ENCODE measurements at places on chromosomes 6 and 20.

DNA sequence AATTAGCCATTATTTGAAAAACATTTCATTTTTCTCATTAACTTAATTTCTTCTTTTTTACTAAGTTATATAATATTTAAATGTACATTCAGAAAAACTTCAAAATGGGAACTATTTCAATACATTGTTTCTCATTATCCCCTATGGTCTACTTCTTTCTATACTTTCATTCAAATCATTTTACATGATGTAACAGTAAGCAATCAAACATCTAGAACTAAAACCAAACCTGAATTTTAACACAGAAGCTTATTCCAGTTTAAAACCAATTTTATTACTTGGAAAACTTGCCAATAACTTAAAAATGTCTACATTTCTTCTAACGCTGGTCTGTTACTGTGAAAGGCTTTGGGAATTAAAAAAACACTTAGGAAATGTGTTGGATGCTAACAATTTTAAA lies 4.6 kb upstream of the PRR18 start:
- DNase-seq: no peak

GRCh38 chr6:30322527-30323501 lies 3.9 kb upstream of the TRIM39 start:
- DNase-seq: no peak

DNA sequence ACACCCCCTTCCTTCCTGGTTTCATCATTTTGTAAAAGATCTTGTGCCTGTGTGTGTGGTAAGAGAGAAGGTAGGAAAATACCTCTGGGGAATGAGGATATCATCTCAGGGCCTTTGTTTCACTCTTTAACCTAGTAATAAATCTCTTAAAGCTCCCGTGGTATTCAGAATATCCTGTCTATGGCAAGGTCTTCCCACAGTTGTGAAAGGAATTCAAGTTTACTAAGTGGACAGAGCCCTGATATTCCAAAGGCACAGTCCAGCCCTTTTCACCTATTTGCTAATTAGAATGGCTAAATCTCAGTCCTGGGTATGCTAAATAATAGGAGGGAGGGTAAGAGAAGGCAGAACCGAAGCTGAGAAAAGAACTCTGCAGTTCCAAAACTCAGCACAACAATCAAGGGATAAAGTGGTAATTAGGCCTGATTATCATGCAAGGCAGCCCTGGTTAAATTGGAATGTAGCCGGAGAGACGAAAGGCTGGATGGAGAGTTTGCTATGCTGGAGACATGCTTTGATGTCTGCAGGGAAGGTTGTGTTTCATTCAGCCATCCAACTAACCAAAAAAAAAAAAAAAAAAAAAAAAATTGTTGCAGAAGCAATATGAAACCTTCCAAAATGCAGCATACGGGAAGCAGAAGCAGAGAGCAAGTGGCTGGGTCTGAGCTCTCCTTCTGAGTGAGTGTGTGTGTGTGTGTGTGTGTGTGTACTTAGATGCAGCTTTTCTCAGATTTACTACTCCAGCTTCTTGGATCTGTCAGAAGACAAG lies 28.5 kb upstream of the PIM1 start:
- DNase-seq: no peak

- peak; percentile 75 for DNase-seq
These were observed 469.5 kb upstream of the NRSN1 start for GRCh38 chr6:23656255-23657194.

DNA sequence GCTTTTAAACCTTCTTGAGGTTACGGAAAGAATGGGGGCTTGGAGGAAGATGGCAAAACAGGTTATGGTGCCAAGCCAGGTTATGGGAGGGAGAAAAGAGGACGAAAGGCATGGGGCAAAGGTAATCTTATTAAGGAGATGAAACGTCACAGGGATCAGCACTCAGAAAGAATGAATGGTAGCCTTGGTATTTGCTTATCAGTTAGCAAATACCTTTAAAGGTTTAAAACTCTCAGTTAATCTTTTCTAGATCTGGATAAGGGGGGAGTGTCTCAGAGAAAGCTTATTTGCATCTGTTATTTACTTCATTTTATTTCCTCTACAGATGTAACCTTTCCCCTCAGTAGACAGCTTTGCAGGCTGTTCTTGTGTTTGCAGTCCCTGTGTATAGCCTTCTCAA lies 55.5 kb upstream of the EEF1E1 start:
- DNase-seq: no peak

DNA sequence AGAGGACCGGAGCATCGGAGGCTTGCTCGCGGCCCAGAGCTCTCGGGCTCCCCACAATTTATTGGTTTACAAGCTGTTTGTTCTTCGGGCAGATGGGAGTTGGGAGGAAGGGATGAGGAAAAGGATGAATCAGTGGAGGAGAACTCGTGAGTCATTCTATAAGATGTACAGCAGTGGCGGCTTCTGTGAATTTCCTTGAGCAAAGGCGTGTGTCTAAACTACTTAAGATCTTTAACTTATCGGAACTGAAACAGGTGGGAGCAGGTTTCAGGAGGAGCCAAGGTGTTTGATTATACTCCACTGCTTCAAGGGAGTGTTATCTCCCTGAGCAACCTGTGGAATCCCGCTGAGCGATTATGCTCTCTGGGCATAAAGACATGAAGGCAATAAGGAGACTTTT lies 50.5 kb upstream of the IBTK start:
- DNase-seq: no peak

GRCh38 chr6:318243-318890 lies 26.1 kb downstream of the DUSP22 start:
- DNase-seq: no peak

DNA sequence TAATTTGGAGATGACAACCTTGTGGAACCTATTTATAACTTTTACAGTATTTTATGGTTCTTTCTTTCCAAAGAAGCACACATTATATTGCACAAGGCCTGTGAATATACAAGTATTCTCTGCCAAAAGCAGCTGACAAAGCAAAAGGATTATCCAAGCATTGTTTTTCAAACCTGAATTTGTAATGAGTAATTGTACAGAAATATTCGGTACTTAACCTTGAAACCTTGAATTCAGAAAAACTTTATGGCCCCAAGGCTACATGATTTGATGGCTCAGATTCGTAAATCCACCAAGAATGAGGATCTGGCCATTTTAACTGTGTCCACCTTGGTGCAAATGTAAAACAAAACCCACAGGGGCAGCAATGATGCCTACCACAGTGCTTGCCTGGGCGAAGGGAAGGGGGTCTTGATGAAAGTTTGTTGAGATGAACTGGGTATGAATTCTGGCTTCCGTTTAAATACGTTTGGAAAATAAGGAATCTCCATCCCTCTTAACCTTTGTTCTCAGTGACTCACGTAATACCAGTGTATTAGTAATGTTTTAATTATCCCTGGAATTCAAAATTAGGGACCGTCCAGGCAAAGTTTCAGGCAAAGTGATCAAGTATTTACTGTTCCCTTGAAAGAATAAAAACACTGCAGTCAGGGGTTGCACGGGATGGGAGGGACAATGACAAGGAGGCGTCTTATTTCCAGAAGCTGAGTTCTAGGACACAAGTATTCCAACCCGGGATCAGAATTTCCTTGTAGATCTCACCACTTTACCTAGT lies 2.7 kb upstream of the RBM24 start:
- no peak for DNase-seq

DNA sequence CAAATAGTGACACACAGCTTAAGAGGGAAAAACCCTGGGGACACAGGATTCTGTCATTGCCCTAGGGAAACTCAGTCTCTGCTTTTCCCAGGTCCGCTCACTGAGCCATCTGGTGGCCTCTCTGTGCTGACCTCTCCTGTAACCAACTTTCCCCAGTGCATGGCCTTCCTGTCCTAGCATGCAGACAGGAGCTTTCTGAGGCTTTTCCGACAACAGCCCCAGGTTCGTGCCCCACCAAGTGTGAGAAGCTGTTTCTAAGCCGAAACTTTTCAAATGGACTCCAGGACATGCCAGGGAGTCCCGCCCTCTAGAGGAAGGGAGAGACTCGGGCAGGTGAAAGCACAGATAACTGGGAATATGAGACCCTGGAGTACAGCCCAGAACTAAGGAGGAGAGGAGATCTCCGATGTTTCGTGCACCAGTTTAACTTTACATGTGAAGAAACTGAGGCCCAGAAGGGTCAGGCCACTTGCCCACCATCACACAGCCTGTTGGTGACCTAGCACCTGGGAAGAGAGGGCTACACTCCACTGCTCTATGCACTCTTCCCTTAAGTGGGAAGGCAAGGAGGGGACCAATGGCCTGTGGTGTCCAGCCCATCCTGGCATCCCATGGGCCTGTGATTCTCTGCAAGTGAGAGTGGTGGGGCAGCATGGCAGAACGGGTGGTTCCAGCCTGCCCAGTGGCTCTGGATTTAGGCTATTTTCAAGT lies 46.2 kb downstream of the RPP40 start:
- DNase-seq: no peak

- DNase-seq: peak; percentile 30
These were observed 496 bp downstream of the GRM4 start for GRCh38 chr6:34145161-34146020.

DNA sequence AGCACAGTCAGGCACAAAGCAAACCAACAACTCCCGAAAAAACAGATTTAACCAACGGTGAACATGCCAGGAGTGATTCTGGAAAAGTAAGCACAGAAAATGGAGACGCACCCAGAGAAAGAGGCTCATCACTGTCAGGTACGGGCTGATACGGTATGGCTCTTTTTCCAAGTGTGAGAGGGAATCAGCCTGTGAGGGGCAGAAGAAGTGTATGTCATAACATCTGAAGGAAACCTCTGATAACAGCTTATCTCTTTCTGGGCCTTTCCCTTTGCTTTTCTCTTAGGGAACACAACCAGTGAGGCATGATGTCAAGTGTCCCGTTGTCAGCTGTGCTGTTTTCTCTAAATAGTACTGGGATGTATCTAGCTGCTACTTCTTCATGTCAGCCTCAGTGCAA lies 32.1 kb downstream of the ARFGEF2 start:
- no peak for DNase-seq

DNA sequence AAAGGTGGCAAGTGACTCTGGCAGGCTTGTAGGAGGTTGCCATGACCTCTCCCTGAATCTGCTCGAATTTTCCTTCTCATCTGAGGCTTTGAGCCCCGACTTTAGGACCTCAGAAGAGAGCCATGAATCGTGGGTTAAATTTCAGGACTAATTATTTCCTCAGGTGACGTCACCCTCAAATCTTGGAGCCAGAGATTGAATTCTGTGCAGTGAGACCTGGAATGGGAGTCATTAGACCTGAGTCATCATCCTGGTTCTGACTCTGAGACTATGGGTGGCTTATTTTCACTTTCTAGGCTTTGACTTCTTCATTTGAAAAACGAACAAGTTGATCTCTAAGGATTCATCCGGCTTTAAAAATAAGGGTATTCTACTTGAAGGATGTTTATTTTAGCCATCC lies 48.5 kb upstream of the PDYN start:
- DNase-seq: no peak

GRCh38 chr6:153140299-153140698 lies 9.2 kb upstream of the RGS17 start:
- DNase-seq: peak; percentile 90

- DNase-seq: peak; percentile 76
These were observed 155.1 kb upstream of the MLIP start for GRCh38 chr6:53956068-53956711.

- DNase-seq: no peak
These were observed 9.2 kb downstream of the CPNE5 start for GRCh38 chr6:36829919-36830544.

DNA sequence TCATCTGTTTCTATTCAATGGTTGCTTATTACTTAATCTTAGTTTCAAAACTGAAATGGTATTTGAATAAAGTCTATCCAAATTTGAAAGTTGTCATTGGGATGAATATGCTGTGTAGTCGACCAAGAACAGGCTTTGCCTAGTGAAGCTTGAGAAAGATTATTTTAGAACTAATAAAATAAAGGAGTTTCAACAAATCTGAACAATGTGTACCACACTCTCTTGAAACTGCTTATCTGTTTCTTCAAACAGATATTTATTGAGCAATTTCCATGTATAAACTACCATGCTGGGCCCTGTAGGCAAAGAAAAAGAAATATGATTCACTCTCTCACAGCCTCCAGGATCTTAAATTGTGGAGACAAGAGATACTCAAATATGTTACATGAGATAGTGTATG lies 174.4 kb downstream of the OGFRL1 start:
- DNase-seq: no peak

GRCh38 chr20:5127204-5127858 lies 523 bp downstream of the CDS2 start:
- DNase-seq: peak; percentile 39

DNA sequence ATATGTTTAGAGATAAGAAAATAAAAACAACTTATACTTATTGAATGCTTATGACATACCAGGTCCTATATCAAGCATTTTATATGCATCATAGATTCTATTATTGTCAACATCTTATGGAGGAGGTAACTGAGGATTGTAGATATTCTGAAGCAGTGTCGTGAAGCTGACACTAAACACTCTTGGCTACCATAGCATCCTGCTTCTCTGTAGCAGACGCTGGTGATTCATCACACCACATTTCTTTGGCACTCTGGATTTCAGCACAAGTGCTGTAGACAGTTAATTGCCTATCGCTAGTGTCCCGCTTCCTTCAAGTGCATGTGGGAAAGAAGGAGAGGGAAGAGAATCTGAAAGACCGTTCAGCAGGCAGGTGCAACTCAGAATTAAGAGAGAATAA lies 317.1 kb downstream of the PLCB1 start:
- DNase-seq: peak; percentile 33

DNA sequence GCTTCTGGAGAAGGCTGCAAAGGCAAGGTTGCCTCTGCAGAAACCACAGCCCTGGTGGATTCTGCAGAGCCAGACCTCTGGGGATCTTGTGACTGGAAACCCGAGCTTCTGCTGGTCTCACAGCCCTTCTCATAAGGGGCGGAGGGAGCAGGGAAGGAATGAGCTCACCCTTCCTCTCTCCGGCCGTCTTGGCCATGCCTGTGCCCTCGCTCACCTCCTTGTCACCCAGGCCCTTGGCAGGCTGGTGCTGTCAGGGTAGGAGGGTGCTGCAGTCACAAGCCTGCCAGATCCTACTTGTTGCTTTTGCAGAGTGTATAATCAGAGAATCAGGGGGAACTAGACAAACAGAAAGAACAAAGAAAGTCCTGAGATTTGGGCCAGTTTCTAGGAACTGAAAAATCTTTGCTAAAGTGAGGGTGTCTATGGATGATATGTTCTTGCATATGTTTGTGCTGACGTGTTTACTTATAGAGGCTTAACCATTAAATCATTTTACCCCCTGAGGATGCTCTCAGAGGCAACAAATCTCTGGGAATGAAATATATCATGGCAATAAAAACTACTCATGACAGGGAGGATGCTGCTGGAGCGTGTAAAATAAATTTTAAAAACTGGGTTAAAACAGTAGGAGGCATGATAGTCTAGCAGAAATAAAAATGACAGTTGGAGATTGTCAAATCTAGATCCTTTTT lies 244.9 kb upstream of the SOX4 start:
- no peak for DNase-seq
